ENCODE measurements at places on chromosomes 11 and 22. TPM values are rescaled to one million over a fixed set of nuclear protein-coding genes. Genes with fewer than 3 reads are reported as not detected.

Gene ARFGAP3
- total RNA-seq = 32.2 TPM

Gene GPHA2
- not detected for total RNA-seq

Gene KRTAP5-4
- total RNA-seq = not detected

DNA sequence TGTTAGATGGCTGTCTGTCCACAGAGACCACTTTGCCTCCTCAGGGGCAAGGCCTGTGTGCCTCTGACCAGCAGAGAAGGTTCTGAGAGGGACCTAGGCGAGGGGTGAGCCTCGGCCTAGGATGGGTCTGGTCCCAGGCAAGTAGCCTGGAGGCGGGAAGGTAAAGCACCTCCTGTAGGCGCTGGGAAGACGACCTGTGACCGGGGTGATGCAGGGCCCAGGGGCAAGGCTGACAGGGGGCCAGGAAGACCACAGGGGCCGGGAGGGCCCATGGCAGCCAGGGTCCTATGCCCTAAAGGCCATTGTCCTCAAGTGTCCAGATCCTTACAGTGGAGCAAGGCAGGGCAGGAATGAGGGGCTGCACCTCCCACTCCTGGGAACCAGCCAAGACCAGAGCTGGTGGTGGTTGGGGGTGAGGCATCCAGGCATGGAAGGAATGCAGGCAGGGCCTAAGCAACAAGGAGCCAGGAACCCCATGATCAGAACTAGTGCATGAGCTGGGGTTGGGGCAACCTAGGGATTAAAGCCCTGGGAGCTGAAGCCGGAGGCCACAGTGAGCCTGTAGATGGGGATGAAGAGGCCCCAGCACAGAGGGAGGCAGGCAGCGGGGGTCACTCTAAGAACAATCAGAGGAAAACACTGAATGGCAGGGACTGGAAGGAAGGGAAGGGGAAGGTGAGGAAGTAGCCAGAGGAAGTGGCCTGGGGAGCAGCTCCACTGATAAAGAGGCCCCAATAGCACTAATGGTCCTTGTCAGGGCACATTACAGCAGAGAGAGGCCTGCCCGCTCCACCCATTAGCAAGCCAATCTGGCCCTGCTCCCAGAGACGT lies 32.9 kb upstream of the KLHL35 start:
- DNase-seq = no peak

GRCh38 chr11:16402654-16403447 lies 46.5 kb upstream of the SOX6 start:
- DNase-seq = no peak

DNA sequence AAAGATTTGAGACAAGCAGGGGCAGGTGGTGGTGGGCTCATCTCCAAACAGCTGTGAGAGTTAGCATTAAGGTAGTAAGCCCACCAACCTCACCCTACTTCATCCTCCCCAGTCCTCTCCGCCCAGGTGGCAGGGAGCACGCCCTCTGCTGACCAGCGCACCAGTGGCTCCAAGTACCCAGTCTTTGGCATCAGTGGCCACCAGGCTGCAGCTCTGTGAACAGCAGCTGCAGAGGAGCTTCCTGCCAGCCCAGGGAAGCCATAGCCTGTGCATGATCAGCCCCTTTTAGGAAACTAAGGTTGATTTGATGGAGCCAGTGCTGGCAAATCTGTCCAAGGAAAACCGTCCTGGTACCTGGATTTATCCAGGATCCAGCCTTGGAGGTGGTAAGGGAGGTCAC lies 21.7 kb downstream of the CAVIN3 start:
- DNase-seq = no peak

DNA sequence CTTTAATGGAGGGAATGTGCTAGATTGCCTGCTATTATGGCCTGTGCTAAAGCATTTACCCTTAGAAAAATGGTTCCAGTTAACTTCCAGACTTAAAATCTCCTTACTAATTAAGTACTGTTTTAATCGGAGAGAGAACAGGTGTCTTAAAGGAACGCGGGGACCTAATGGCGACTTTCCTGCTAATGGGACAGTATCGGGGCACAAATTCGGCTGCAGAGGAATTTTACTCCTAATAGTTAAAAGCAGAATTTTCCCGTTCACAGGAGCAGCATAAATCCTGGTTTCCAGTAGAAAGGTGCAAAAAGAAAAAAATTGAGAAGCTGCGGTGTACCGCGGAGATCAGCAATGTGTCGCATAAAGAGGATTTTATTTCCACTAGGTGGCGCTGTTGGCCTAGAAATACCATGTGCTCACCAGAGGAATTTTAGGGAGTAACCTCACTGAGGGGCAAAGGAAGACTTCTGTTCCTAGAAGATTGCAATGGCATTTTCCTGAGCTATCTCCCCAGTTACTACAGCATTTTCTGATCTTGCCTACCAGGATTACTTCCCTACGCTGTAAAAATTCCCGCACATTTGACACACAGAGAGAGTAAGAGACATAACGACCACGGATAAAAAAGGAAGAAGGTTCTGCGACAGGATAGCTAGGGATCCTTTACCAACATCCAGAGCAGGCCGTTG lies 44.5 kb downstream of the ZNF280B start:
- peak; percentile 23 for DNase-seq

DNA sequence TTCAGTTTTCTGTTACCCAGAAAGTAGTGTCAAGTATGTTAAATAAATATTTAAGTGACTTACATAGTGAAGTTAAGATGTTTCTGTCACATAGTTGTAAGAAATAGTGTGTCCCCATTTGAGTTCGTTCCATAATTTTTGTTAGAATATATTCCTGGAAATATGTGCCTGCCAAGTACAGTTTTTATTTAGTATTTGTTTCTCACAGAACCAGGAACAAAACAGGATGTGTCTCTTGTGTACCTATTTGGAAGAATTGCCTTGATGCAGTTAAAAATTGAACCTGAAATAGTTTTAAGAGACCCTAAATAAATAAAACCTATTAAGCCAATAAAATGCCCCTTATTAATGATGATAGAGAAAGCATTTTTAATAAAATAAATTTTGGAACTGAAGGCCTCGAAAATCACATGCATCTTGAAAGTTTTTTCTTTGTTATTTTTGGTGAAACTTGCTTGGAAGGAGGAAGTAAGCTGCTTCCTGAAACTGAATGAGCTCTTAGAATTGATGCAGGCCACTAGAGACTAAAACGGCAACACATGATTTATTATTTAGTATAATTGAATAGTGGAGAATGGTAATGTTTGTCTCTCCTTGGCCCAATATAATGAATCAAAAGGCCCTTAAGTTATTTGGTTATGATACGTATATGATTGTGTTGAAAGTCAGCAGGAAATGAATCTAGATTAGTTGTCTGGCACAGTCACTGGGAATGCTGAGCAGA lies 55.9 kb downstream of the SWAP70 start:
- DNase-seq = no peak

GRCh38 chr11:126156814-126157213 lies 54.6 kb downstream of the RPUSD4 start:
- no peak for DNase-seq
